ENCODE measurements at places on chromosomes 6 and 20.
A peak's percentile ranks its signal among the peaks of the same experiment; 100 is the strongest.

DNA sequence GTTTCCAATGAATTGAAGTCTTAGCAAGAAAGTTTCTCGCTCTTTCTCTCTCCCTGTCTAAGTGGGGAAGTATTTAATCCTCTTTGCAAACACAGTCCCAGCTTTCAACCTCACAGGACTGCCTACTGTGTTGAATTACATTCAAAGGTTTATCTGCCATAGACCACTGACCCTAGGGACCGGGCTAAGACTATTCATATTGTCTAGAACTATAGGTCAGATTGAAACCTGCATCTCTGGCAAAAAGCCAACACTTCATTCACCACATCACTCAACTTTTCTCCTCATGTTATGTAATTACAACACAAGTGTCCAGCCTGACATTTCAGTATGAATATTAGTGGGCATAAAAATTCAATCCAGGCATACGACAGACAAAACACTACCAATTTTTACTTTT, 314.7 kb upstream of the RSPO3 start:
- no peak for DNase-seq

GRCh38 chr6:144160431-144161005, 10.2 kb downstream of the STX11 start:
- no peak for DNase-seq

GRCh38 chr6:44332585-44332984, 9.9 kb upstream of the SPATS1 start:
- DNase-seq: no peak

GRCh38 chr6:97066056-97066455, 141.5 kb downstream of the KLHL32 start:
- no peak for DNase-seq

GRCh38 chr6:133921249-133921859, 31.7 kb upstream of the TBPL1 start:
- DNase-seq: peak; percentile 71

DNA sequence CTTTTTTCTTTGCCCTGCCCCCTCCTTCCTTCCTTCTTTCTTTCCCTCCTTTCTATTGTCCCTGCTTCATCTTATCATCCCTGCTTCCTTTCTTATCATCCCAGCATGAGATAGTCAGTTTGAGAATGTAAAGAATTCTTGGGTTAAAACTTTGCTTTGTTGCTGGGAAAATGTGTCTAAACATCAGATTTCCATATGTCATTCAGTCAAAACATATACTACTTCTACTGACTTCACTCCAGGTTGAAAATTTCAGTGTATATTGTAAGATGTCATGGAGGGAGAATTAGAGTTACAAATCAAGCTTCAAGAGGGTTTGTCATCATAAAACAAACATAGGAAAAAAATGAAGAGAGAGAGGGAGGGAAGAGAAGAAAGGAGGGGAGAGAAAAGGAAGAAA, 358.4 kb upstream of the SOX4 start:
- DNase-seq: no peak

DNA sequence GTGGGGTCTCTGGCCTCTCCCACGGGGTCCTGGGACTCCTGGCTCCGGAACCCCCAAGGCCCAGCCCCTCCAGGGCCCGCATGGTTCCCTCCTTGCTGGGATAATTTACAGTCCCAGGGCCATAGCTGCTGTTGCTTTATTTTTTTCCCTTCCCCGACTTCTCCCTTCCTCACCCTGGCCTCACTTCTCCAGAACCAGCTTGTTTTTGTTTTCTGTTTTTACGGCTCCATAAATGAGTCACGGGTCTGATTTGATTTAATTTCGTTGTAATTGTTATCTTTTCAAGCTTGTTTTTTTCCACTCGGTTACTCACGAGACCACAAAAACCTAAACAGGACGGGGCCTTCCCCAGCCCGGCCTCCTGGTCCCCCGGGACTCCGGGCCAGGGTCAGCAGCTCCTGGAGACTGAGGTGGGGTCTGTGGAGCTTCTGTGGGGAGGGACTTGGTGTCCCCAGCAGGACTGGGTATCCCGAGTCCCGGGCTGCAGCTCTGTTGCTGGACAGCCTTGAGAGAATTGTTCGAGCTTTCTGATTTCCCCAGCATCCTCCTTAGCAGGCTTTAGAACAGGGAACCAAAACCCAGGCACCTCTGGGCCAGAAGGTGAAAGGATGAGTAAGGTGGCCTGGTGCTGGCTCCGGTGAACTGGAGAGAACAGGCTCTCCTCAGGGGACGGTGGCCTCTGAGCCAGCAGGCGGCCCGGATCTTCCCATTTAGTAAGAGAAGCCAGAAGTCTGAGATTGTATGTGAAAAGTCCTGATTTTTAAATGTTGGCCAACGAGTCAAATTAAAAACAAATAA, 94.9 kb downstream of the CEBPB start:
- DNase-seq: no peak

- no peak for DNase-seq
These were observed 62.4 kb downstream of the SYNDIG1 start for GRCh38 chr20:24531631-24532419.

DNA sequence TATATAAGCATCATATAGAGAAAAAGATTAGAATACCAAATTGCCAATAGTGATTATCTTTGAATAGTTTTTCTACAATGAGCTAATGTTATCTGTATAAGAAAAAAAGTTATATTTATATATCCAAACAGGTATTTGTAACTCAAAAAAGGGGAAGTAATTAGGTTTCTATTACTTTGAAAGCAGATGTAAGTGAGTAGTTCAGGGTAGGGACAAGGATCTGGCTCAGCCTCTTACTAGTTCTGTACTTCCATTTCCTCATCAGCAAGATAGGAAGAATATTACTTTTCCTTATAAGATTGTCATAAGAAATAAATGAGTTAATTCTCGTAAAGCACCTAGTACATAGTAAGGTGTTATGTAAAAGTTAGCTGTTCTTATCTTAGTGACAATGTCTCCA, 32.2 kb downstream of the AHI1 start:
- no peak for DNase-seq

DNA sequence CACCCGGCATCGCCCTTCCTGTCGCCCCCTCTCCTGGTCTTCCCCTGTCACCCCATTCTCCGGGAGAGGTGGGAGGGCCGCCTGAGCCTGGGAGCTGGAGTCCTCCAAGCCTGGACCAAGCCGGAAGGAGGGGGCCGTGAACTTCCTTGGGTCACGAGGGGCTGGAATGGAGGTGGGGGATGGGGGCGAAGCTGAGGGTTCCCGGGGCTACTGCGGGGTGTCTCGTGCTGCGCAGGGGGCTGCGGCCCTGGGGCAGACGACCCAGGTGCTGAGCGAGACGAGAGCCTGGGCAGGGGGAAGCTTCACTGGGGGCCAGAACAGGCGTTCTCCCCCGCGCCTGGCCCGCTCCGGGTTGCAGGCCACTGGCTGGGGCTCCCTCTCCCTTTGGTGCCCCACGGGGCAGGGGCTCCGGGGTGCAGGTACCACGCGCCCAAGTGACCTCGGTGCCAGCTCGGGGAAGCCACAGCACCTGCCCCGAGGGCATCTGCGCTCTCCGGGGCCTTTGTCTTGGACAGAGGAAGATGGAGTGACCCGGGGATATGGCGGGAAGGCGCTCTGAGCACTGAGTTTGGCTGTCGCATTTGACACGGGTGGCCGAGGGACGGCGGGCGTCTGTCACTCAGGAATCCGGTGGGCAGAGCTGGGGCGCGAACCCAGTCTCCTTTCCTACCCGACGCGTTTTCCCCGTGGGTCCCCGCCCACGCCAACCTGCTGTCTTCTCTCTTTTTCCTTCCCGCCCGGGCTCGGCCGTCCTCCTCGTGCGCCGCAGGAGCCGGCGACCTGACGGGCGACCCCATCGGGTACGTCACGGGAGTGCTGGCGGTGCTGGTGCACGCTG, 1.2 kb downstream of the SLC35D3 start:
- DNase-seq: no peak

GRCh38 chr6:5394280-5394679, 133.0 kb downstream of the FARS2 start:
- DNase-seq: no peak

- no peak for DNase-seq
These were observed 18.1 kb downstream of the ENPP1 start for GRCh38 chr6:131825946-131826345.

GRCh38 chr6:43870660-43871061, 100.7 kb downstream of the VEGFA start:
- no peak for DNase-seq

DNA sequence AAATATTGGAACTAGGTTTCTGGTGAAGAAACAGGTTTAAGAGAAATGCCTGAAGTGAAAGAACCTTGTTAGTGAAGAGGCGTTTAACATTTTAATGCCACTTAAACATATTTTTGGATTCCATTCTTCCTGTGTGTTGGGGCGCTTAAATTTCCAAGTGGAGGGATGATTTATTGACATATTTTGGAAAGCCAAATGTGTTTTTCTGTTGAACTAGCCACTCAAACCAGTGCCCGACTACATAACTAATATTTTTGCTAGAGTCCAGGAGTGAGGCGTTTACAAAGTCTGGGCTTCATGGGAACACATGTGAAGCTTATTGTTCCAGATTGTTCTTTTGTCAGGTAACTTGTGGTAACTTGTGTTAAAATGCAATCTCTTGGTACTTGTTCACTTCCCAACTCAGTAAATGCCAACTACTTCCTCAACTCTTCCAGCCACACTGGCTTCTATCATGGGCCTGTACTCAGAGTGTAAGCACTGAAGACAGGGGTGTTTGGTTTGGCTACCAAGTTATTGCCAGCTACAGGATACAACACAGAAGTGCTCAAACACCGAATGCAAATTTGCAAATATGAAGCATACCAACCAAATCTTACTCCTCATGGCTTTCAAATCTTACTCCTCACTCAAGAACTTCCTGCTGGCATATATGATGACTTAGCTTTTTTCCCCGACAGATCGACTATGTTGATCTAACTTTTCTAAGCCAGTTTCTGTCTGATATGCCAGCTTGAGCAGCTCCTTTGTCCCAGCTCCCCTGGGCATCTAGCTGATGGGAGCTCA, 2.0 kb upstream of the ZNFX1 start:
- DNase-seq: no peak

DNA sequence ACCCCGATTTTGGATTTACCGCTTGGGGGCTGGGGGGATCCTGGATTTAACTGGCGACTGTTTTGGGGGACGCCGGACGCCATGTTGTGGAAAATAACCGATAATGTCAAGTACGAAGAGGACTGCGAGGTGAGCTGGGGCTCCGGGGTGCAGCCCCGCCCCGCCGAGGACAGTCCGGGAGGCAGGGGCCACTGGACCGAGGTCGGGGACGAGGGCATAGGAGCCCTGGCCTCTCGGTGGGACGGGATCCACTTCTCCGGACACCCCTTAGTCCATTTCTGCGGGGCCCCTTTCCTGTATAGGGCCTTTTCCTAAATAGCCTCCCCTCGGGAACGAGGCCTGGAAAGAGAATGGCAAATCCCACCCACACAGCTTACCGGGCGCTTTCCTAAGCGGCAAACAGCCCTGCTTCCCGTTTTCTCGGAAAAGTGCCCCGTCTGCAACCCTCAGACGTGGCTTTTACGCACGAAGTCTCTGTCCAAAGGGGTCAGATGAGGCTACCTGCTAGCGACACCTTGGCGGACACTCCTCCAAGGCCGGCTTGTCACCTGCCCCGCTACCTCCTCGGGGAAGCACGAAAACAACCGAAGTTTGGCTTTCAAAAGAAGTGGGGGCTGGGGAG, 469 bp downstream of the TFAP2C start:
- no peak for DNase-seq

DNA sequence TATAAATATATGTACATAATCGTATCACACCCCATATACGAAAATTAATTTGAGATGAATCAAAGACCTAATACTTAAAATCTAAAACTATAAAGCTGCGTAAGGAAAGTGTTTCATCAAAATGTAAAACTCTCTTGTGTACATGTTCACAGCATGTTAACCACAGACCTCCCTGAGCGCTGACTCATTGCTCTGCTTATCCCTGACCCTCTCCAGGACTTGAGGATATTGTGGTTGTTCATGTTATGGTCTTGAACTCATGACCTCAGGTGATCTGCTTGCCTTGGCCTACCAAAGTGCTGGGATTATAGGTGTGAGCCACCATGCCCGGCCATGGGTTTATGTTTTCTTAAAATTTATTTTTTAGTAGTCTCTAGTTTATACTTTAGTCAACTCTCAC, 14.2 kb downstream of the FAM83B start:
- no peak for DNase-seq

DNA sequence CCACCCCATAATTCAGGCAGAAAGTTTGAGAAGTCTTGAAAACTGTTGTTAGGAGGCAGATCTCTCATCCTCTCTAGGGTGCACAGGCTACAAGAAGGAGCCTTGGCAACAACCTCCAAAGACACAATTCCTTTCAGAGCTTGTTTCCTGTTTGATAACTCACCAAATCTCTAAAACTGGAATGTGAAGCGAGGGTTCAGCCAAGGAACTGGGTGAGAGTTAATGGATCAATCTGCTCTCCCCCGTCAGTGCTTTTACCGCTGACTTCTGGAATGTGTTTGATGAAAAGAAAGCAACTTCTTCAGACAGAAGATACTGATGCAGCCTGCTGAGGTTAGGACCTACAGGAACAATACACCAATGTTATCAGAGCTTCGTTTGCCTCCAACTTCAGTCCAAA, 171.8 kb upstream of the BMP2 start:
- no peak for DNase-seq

GRCh38 chr6:39195792-39196385, 33.4 kb downstream of the KCNK5 start:
- no peak for DNase-seq

DNA sequence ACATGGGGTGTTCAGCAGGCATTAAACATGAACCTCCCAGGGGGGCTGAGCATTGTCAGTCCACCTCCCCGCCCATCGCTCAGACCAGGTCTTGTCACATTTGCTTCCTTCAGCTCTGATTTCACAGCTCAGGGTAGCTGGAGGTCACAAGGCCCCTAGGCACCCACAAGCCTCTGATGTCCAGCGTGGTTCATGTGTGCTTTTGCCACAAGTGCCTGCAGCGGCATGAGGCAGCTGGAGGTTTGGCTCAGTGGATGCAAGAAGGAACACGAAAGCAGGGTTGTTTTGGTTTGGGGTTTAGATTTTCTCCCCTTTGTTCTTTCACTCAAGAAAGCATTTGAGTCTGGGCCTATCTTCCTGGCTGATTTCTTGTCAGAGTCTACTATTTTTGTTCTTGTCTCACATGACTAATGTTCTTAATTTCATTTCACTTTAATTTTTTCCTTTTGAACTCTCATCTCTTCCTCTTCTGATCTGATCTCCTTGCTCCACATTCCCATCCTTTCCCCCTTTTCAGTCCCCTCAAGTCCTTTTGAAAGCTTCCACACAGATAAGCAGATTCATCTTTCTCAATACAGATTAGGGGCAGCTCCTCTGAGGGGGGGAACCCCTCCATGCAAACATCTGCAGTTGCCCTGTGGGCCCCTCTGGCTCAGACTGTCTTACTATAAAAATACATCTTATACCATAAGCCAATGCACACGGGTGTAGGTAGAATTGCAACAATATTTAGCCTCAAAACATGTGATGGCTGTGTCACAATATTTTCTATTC, 68.1 kb upstream of the CEP85L start:
- no peak for DNase-seq

DNA sequence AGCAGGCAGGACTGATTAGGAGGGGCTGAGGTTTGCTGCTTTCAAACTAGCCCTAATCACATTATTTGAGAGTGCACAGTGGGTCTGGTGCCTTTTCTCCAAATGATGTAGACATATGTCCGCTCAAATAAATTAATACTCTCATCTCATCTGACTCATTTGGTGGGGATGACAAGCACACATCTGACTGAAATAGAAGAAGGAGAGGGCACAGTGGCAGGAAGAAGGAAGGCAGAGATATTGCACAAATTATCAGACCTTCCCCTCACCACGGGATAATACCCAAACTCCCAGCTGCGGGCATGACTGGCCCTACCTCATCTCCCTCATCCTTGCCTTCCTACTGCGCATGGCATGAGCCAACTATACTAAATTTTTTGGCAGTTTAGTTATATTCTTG, 33.9 kb upstream of the TNFRSF21 start:
- no peak for DNase-seq

GRCh38 chr6:113363866-113364265, 493.3 kb upstream of the MARCKS start:
- no peak for DNase-seq

Measured in dorsolateral prefrontal cortex (tissue), 122 donors.